Right renal cortex interstitium (tissue), 3 donors: ENCODE measurements at places on chromosomes 3 and 15. TPM values are rescaled to one million over a fixed set of nuclear protein-coding genes. Genes with fewer than 3 reads are reported as not detected.

The CNTN3 gene
- polyA plus RNA-seq: 5.5 TPM

The MYL3 gene
- 22.2 TPM for polyA plus RNA-seq

The CHRNA3 gene
- 1.1 TPM for polyA plus RNA-seq

The EAF2 gene
- polyA plus RNA-seq: 9.3 TPM

The RBP2 gene
- polyA plus RNA-seq: 0.18 TPM

The IL20RB gene
- polyA plus RNA-seq: 0.53 TPM
